NCI-H526 treated with DMSO at 0.1 percent for 48 hours (cell line): ENCODE measurements at places on chromosomes 5 and 9.

DNA sequence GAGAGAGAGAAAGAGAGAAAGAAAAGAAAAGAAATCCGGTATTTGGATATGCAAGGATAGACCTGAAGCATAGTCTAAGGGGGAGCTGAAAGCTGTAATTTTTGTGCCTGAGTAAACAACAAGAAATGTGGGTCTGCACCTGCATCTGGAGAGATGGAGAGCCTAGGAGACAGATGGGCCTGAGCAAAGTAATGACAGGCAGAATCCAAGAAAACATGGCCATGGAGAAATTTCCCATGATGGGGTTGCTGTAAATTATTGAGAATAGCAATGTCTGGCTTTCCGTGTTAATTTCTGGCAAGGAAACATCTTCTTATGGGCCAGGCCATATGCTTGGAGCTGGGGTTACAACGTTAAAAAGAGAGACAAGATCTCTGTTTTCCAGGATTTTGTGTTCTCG, 40.2 kb downstream of the YIPF5 start:
- DNase-seq = no peak

GRCh38 chr9:36603006-36603405, 30.3 kb downstream of the MELK start:
- DNase-seq = no peak

DNA sequence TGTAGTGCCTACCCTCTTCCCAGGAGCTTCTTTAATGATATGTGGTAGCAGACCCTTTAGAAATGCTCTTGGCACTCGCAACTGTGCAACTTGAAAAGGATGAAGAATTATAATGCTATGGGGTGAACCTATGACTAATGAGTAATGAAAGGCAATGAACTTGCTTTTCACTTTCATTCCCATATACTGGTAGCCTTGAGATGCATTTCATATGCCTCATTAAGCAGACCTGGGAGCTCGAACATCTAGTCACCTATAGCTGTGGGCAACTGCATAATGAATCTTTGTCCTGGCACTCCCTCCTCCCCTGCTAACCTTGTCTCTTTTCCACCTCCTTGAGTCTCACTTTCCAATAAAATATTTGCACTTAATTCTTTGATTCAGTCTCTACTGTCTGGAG, 605.9 kb upstream of the DAB2 start:
- no peak for DNase-seq

DNA sequence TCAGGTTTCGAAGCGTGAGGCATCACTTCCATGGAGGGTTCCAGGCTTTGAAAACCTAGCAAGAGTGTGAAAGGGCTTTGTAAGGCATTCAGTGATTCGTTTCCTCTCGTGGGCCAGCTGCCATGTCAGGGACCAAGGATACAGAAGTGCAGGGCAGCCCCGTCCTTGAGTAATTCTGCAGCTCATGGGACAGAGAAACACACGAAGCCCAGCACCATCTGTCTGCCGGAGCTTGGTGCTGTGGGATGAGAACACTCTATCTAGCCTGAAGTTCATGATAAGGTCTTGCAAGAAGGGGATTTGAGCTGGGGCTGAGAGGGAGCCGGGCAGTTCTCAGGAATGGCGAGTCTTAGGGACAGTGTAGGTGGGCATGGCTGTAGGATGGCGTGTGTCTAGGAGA, 55.8 kb downstream of the ANKRD33B start:
- DNase-seq = no peak
